ENCODE measurements at places on chromosomes 4 and X. TPM values are rescaled to one million over a fixed set of nuclear protein-coding genes. Genes with fewer than 3 reads are reported as not detected.

Gene SLC25A53
- 35.8 TPM for total RNA-seq

Gene GPR78
- 2.1 TPM for total RNA-seq

Gene DIPK2B
- 13.6 TPM for total RNA-seq

Gene SEPTIN6
- 53.4 TPM for total RNA-seq

Gene VCX2
- total RNA-seq = not detected

Gene HSD17B13
- total RNA-seq = 0.27 TPM

Gene GPRASP2
- 78.6 TPM for total RNA-seq

Gene TCEAL1
- total RNA-seq = 38.8 TPM

Gene ZBED1
- total RNA-seq = 45.2 TPM

Gene LIMCH1
- total RNA-seq = 125 TPM

Gene COMMD8
- total RNA-seq = 16.5 TPM

Gene STK32B
- 11.7 TPM for total RNA-seq

Gene ZFP92
- total RNA-seq = 0.60 TPM

Gene FGF13
- total RNA-seq = 42.1 TPM

Gene BEX4
- 67.1 TPM for total RNA-seq

Gene GATA1
- total RNA-seq = 0.44 TPM

Gene DGKQ
- total RNA-seq = 8.8 TPM

Gene EMCN
- total RNA-seq = 29.1 TPM

Gene SLC49A3
- total RNA-seq = 3.5 TPM

Gene GAGE1
- total RNA-seq = not detected

Gene S100P
- 0.27 TPM for total RNA-seq

Gene DACH2
- 17.1 TPM for total RNA-seq

Gene ZCCHC13
- total RNA-seq = not detected

Gene CENPVL2
- 0.71 TPM for total RNA-seq

Gene MXRA5
- 94.6 TPM for total RNA-seq

Gene MPP1
- 22.2 TPM for total RNA-seq

Gene NHSL2
- total RNA-seq = 15.6 TPM

Gene HPSE
- total RNA-seq = 0.93 TPM

Gene MAOA
- 58.4 TPM for total RNA-seq

Gene FOXR2
- not detected for total RNA-seq

Gene HTN1
- total RNA-seq = not detected

Gene GUCY1A1
- 76.6 TPM for total RNA-seq

Gene RIPPLY1
- total RNA-seq = not detected

Measured in camera-type eye (tissue), 1 donor.